ENCODE measurements at places on chromosomes 16 and 17. TPM values are rescaled to one million over a fixed set of nuclear protein-coding genes. Genes with fewer than 3 reads are reported as not detected.
A peak's percentile ranks its signal among the peaks of the same experiment; 100 is the strongest.

BOLA2 gene
- total RNA-seq: 1.8 TPM

OTOP3 gene
- total RNA-seq: not detected

IQCK gene
- 100.0 TPM for total RNA-seq

CNGB1 gene
- not detected for total RNA-seq

CLEC3A gene
- 0.87 TPM for total RNA-seq

TCAP gene
- total RNA-seq: not detected

ZPBP2 gene
- not detected for total RNA-seq

DNA sequence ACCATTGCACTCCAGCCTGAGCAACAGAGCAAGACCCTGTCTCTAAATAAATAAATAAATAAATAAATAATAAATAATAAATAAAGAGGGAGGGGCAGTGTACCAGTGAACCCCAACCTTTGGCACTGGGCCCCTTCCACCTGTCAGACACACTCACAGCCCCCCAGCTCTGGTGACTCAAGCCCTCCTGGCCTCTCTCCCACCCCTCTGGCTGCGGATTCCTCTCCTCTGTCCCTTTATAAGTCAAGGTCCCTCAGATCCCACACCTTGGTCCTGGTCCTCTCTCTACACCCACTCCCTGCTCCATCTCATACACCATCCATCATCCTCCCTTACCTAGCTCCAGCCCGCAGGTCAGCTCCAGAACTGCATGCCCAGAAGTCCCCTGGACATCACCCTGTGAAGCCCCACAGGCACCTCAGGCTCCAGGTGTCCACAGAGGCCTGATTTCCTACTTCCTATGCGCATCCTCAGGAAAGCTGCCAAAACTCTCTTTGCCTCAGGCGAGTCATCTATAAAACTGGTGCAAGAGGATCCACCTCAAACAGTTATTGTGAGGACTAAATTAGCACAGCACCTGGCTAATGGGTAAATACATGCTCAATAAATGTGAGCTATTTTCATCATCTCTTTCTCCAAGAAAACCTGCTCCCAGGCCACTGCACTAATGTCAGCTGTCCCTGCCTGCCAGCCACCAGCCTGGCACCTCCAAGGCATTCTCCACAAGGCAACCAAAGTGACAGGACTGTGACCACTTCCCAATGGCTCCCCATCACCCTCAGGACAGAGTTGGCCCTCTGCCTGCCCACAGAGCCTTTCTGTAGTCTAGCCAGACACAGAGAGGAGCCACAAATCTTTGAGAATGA is 46.8 kb downstream of the BEAN1 start:
- no peak overlapping the region for H3K27ac ChIP-seq
- peaks cover 19% of the 10 kb centered on the region for H3K4me1 ChIP-seq
- peaks cover 11% of the 10 kb centered on the region for H3K27me3 ChIP-seq
- DNase-seq: no peak

GRCh38 chr16:85579923-85580580 is 33.1 kb upstream of the GSE1 start:
- no peak overlapping the region for H3K4me3 ChIP-seq
- H3K27ac ChIP-seq: no peak overlapping the region
- H3K4me1 ChIP-seq: peaks cover 11% of the 10 kb centered on the region
- H3K36me3 ChIP-seq: no peaks in the 10 kb centered on the region
- no peaks in the 10 kb centered on the region for H3K27me3 ChIP-seq
- no peak for DNase-seq

DNA sequence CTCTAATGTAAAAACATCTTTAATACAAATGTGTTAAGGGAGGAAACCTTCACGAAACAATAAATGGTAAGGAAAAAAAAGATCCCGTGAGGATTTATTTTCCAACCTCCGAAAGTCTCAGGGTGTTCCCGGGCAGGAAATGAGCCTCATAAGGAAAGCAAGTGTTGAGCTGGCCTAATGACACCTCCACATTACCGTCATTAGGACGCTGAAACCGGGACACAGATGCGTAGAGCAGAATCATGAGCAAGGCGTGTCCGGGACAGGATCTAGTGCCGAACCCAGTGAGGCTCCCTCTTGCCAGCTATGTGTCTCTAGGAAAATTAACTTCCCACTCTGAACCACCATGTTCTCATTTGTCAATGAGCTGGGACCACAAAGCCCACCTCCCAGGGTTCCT is 22.7 kb upstream of the CYTH1 start:
- peak overlapping the region; percentile 56 for H3K27ac ChIP-seq
- peaks cover 96% of the 10 kb centered on the region for H3K36me3 ChIP-seq
- H3K27me3 ChIP-seq: no peaks in the 10 kb centered on the region
- H3K4me1 ChIP-seq: no peaks in the 10 kb centered on the region
- DNase-seq: no peak

- peaks cover 46% of the 10 kb centered on the region for H3K27me3 ChIP-seq
- peak overlapping the region; percentile 73 for H3K27ac ChIP-seq
- no peaks in the 10 kb centered on the region for H3K36me3 ChIP-seq
- H3K4me1 ChIP-seq: peaks cover 9% of the 10 kb centered on the region
- no peak overlapping the region for H3K4me3 ChIP-seq
These were observed 118.9 kb downstream of the AATF start for GRCh38 chr17:37067555-37068111.

DNA sequence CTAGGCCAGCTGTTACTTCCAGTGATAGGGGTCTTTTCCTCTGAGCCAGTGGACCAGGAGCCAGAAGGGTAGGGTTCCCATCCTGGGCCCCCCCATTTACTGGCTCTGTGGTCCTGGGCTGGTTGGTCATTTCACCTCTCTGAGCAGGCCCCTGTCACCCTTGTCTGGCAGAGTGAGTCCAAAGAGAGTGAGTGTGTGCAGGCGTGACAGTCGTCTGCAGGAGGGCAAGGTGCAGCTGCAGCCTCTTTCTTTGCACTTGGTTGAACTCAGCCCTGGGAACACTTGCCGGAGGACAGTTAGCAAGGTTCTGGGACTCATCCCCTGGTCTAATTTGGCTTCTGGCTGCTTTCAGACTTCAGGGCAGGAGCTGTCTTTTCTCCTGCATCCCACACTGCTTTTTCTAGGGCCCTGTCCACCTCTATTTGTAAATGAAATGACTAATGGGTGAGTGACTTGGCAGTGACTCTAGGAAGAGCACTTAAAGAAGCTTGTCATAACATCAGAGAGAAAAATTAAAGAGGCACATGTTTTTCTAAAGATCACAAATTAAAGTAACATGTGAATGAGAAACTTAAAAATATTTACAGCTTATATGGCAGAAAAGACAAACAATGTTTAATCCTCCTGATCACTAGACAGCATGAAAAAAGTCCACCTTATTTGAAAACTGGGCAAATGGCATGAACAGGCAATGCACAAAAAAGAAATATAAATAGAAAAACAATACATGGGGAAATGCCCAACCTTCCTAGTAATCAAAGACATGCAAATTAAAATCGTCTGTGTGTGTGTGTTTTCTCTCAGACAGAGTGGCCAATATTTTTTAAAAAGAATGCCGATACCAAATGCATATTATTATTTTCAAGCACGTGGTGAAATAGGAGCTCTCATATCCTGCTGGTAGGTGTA is 137.5 kb downstream of the NTN1 start:
- H3K4me3 ChIP-seq: no peak overlapping the region
- no peaks in the 10 kb centered on the region for H3K27me3 ChIP-seq
- H3K36me3 ChIP-seq: no peaks in the 10 kb centered on the region
- H3K27ac ChIP-seq: no peak overlapping the region
- DNase-seq: no peak

DNA sequence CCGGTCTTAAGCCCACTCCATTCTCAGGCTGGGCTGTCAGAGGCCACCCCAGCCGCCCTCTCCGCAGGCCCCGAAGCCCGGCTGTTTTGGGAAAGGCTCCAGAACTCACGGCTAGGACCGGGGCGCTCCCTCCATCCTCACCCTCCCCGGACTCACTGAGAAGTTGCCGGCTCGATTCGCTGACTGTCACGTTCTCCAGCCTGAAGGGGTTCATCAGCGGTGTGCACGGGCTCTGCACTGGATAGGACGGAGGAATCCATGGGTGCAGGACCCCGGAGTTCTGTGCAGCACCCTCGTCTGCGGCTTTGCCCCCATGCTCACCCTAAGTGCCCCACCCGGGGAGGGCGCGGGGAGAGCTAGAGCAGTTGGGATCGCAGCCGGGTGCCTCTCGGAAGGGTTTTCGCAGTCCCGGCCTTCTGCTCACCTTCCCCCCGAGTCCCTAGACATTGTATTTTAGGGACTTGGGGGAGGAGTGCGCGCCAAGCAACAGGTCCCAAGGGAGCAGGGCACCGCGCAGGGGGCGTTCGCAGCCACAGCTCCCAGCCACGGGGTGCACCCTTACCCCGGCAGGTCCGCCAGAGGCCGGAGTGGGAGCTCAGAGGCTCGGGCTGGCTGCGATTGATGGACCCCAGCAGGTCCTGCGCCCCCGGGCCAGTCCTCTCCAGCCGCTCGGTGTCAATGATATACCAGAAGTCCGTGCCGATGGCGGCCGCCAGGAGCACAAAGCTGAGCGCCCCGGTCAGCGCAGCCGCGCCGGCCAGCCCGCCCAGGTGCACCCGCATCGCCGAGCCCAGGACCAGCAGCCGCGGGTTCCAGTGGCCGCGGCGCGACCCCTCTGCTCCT is 1.0 kb downstream of the TMEM114 start:
- no peak overlapping the region for H3K27ac ChIP-seq
- peaks cover 8% of the 10 kb centered on the region for H3K4me1 ChIP-seq
- peaks cover 48% of the 10 kb centered on the region for H3K27me3 ChIP-seq
- H3K4me3 ChIP-seq: peak overlapping the region; percentile 18
- H3K36me3 ChIP-seq: no peaks in the 10 kb centered on the region
- DNase-seq: no peak

GRCh38 chr17:29155966-29156338 is 24.2 kb downstream of the MYO18A start:
- H3K27me3 ChIP-seq: no peaks in the 10 kb centered on the region
- peaks cover 72% of the 10 kb centered on the region for H3K4me1 ChIP-seq
- H3K4me3 ChIP-seq: no peak overlapping the region
- DNase-seq: peak; percentile 72
- no peaks in the 10 kb centered on the region for H3K36me3 ChIP-seq
- H3K27ac ChIP-seq: peak overlapping the region; percentile 53

DNA sequence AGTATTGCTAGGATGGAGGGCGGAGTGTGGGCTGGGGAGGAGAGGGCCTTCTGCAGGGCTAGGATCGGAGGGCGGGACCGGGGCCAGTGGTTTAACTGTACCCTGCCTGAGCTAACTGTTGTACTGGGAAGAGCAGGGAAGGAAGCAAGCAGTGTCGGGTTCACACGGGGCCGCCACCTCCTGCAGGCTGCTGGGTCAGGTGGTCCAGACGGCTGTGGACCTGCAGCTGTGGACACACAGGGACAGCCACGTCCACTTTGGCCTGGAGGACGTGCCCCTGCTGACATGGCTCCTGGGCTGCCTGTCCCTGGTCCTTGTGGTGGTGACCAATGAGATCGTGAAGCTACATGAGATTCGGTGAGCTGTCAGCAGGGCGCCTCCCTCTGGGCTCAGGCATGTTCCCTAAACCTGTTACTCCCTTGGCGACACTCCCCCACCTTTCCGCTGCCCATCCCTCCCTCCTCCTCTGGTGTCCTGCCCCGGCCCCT is 16.6 kb downstream of the CASKIN2 start:
- DNase-seq: no peak
- H3K4me1 ChIP-seq: no peaks in the 10 kb centered on the region
- no peak overlapping the region for H3K27ac ChIP-seq
- no peak overlapping the region for H3K4me3 ChIP-seq

GRCh38 chr17:67243284-67243683 is 1.7 kb downstream of the HELZ start:
- no peak for DNase-seq
- H3K27ac ChIP-seq: no peak overlapping the region
- H3K27me3 ChIP-seq: no peaks in the 10 kb centered on the region
- no peak overlapping the region for H3K4me3 ChIP-seq

DNA sequence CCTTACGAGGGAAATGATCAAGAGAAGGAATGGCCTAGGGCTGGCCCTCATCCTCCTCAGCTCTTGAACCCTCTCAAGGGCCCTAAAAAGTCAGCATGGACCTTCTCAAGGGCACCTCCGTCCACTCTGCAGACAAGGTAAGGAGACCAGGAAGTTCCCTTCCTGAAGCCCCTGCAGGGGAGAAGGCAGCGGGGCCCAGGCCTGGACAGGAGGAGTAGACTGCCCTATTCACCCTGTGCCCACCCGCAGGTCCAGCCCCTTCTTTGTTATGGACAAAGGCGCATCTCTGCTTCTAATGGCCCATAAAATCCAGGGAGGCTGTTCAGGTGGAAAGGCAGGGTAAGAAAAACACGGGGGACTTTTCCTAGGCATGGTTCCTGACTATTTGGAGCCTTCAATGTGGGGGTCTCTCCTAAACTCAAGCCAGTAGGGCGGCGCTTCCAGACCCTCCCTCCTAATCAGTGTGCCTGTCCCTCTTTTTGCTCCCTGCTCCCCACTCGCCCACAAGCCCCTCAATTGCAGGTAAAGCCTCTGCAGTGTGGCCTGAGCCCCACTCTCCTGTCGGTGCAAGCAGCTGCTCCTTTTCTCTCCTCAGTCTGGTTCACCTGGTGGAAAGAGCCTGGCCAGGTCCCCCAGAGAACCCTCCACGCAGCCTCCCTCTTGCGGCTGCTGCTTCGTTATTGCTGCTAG is 28.2 kb downstream of the AXIN2 start:
- no peak for DNase-seq
- H3K36me3 ChIP-seq: peaks cover 35% of the 10 kb centered on the region
- no peak overlapping the region for H3K4me3 ChIP-seq
- H3K4me1 ChIP-seq: peaks cover 23% of the 10 kb centered on the region
- H3K27me3 ChIP-seq: no peaks in the 10 kb centered on the region

DNA sequence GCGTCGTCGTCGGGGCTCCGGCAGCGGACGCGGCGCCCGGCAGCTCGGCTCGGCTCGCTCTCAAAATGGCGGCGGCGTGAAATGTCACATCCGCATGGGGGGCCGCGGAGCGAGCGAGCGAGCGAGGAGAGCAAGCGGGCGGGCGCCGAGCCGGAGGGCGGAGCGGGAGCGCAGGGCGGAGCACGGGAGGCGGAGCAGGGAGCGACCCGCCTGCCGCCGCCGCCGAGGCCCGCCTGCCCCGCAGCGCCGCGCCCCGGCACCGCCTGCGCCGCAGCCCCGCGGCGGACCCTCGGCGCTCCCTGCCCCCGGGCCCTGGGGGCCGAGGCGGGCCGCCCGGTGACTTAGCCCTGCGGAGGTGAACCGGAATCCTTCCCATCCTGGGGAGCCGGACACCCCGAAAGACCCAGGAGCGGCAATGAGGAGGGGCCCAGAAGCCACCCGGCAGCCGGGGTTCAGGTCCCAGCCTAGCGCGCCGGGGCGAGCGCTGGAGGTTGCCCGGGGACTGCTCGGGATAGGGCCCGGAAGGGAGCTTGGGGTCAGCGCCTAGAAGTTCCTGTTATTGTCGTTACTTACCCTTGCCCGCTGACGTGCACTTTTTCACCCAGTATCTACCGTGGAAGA is at the start of gene USP7:
Gene USP7, minus strand, starts transcription at position 86 of the 621 bp plus-strand sequence. CDS start 621 bp downstream, outside the sequence.
- DNase-seq: peak; percentile 98
- H3K4me1 ChIP-seq: peaks cover 41% of the 10 kb centered on the region
- no peaks in the 10 kb centered on the region for H3K36me3 ChIP-seq
- H3K27ac ChIP-seq: peak within 1 kb of the TSS; percentile 89
- H3K4me3 ChIP-seq: peak within 1 kb of the TSS; percentile 77
- no peaks in the 10 kb centered on the region for H3K27me3 ChIP-seq

GRCh38 chr17:76027159-76027839 is at the start of gene EVPL:
Gene EVPL (minus strand): TSS chr17:76027306. CDS start chr17:76027198, 108 bp downstream.
- H3K27ac ChIP-seq: peak within 1 kb of the TSS; percentile 26
- H3K4me1 ChIP-seq: peaks cover 32% of the 10 kb centered on the region
- peaks cover 6% of the 10 kb centered on the region for H3K36me3 ChIP-seq
- DNase-seq: peak; percentile 90

Data from stomach (tissue), 19 donors.